ENCODE measurements at places on chromosomes 4 and X.

GRCh38 chrX:48071064-48071985 is at the start of gene ZNF630:
ZNF630 (minus strand) TSS chrX:48071640; CDS start chrX:48066886, 4,754 bp downstream.
- DNase-seq = peak; percentile 39

GRCh38 chr4:7297374-7297773 is 105.0 kb downstream of the SORCS2 start:
- no peak for DNase-seq

DNA sequence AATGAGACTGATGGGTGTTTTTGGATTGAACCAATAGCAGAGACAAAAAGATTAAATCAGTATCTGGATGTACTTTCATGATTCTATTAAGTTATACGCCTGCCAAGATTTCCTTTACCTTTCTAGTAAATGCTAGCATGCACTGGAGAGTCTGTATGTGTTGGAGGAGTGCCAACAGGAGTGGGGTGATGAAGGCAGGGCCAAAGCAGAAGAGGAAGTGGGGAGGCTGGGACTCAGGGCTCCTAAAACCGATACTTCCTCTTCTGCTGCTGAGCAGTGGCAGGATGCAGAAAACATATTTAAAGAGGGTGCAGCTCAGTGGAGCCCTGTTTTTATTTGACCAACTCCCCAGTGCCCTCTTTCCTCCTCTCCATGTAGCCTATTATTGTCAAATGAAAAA is 5.6 kb downstream of the CYSLTR1 start:
- no peak for DNase-seq

- DNase-seq = no peak
Measured at GRCh38 chr4:143486314-143486713, 27.2 kb upstream of the SMARCA5 start.

DNA sequence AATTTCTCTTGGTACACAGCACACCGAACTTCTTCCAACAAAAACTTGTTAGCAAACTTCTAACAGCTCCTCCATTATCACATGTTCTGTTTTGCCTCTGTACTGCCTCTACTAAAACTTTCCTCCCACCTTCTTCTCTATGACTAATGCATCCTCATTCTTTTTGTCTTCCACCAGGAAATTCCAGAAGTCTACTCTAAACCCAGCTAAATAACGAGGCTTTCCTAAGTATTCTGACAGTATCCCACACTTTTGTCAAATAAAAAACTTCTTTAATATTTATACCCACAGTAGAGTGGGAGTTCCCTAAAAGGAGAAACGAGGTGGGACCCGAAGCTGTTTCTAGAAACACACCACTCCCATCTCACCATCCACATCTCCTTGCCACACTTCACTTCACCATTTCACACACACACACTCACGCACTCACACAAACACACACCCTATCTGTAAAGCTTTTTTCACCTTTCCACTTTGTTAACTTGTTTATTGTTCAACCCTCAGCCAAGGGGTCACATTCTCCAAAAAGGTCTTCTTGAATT is 280.3 kb downstream of the ARAP2 start:
- no peak for DNase-seq

DNA sequence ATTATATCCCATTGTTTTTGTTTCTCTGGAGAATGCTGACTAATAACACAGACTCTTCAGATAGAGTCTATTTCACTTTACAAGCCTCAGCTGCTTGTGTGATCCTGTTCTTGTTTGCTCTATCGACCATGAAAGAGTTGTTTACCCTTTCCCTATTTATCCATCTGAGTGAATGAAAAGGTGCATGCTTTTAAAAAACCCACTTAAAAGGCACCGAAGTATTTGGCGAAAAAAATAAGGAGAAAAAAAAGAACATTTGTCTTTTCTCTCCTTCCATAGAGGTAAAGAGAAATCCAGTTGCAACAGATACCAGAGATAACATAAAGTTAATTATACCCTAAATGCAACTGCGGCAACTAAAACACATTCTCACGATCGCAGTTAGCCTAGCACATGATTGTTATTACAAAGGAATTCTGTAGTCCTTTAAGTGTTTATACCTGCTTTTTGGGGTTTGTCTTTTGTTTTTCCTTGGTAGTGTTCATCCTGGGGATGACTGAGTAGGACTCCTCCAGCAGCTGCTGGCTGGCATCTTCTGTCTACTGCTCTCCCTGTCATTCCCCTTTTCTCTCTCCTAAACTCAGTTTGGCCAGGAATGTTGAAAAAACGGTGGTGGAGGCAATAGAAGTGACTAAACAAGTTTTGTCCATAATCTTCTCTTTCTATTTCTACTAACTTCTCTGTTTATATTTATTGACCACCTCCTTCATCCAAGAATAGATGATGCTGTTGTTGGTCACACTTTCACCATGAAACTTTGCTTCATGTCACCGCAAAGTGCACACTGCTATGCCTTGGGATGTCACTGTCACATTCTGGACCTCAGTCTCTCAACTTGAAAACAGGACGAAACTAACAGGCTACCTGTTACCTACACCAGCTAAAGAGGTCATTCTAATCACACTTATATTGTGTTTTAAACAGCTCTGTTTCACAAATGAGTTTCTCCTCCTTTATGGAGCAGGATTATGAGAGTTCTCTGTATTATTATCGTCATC is 41.9 kb upstream of the FRAS1 start:
- DNase-seq = no peak

DNA sequence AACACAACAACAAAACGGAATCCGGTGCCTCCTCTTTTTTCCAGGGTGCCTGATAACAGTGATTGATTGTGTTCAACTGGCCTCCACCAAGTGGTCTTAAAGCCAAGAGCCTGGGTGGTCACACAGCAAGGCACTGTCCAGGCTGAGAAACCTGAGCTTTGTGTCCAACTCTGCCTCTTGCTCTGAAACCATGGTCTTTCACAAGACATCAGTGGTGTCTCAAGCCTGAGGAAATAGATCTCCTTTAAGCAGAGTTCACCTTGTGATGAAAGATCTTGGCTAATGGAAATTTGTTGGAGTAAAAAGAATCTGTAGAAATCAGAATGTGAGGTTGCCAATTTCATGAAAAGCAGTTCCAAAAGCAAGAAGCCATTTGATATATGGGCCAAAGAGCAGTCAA is 47.3 kb upstream of the ACSL1 start:
- no peak for DNase-seq

- no peak for DNase-seq
Measured at GRCh38 chr4:92451782-92452181, 148.0 kb downstream of the GRID2 start.

GRCh38 chrX:17822351-17822750 is 38.7 kb downstream of the RAI2 start:
- DNase-seq = no peak
